ENCODE measurements at places on chromosomes 2 and 18.

DNA sequence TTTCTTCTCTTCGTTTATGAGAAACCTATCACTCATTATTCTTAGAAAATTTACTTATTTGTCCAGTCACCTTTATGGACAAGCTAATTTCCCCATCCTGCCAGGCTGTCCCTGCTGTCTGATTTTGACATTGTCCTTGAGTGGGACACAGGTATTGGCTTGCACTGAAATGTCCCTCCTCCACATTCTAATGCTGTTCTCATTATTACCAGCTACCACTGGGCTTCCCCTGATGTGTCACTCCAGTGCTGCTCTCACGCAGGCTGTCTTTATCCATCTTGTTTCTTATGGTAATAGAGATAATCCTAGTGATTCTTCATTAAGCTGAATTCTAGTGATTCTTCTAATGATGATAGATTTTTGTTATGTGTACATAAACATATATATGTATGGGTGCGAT is 48.1 kb upstream of the RBMS1 start:
- no peak for DNase-seq

- DNase-seq = no peak
These were observed 101.6 kb upstream of the CERS6 start for GRCh38 chr2:168354499-168354898.

GRCh38 chr2:53859206-53860181 is at the start of gene GPR75:
Gene GPR75 (minus strand): TSS chr2:53859967. CDS start chr2:53854756, 5,211 bp downstream.
- DNase-seq = no peak

- no peak for DNase-seq
These were observed 242.0 kb upstream of the STON1 start for GRCh38 chr2:48287976-48288375.

GRCh38 chr2:190794790-190795189 is 85.8 kb upstream of the GLS start:
- DNase-seq = no peak

DNA sequence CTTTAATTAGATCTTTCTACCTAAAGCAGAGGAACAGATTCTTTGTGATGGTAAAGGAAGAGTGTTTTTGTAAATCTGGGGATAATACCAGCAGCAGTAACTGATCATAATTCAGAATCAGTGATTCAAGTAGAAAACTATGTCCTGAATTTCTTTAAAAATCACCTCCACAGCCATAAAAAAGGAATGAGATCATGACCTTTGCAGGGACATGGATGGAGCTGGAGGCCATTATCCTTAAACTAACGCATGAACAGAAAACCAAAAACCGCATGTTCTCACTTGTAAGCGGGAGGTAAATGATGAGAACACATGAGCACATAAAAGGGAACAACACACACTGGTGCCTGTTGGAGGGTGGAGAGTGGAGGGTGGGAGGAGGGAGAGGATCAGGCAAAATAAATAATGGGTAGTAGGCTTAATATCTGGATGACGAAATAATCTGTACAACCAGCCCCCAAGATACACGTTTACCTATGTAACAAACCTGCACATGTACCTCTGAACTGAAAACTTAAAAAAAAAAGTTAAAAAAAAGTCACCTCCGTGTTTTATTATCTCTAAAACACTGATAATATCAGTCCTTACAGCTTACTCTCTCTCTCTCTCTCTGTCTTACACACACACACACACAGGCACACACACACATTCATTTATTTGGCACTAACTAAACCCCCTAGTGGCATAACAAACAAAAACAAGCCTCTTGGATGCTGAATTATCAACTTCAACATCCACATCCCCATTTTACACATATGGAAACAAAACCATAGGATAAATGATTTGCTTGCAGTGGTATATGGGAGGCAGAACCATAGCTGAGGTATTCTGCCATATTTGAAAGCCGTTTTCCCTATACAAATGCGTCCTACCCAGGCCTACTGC is 1.4 kb downstream of the TM4SF20 start:
- no peak for DNase-seq

All from activated CD4-positive, alpha-beta T cell treated with anti-CD3 and anti-CD28 coated beads for 48 hours (primary cell).